ENCODE measurements at places on chromosomes 11 and 22. TPM values are rescaled to one million over a fixed set of nuclear protein-coding genes. Genes with fewer than 3 reads are reported as not detected.
A peak's percentile ranks its signal among the peaks of the same experiment; 100 is the strongest.

- H3K27ac ChIP-seq = no peak overlapping the region
- no peaks in the 10 kb centered on the region for H3K27me3 ChIP-seq
- DNase-seq = no peak
- no peaks in the 10 kb centered on the region for H3K4me1 ChIP-seq
- H3K4me3 ChIP-seq = no peak overlapping the region
Measured at GRCh38 chr22:18985780-18986179, 49.7 kb upstream of the PRODH start.

GRCh38 chr11:113773092-113773415 is 438 bp downstream of the ZW10 start:
- H3K4me1 ChIP-seq = peaks cover 28% of the 10 kb centered on the region
- H3K36me3 ChIP-seq = no peaks in the 10 kb centered on the region
- H3K4me3 ChIP-seq = peak overlapping the region; percentile 100
- H3K27me3 ChIP-seq = peaks cover 41% of the 10 kb centered on the region
- DNase-seq = no peak

- H3K4me1 ChIP-seq = peaks cover 28% of the 10 kb centered on the region
- H3K36me3 ChIP-seq = peaks cover 3% of the 10 kb centered on the region
- H3K27ac ChIP-seq = peak overlapping the region; percentile 83
- no peak for DNase-seq
- H3K27me3 ChIP-seq = no peaks in the 10 kb centered on the region
Measured at GRCh38 chr11:96075532-96075959, 151.6 kb upstream of the MTMR2 start.

GRCh38 chr11:98180921-98181320 is 839.8 kb upstream of the CNTN5 start:
- no peak for DNase-seq
- H3K27ac ChIP-seq = no peak overlapping the region
- H3K4me3 ChIP-seq = no peak overlapping the region

GRCh38 chr11:121348220-121348875 is 55.8 kb downstream of the SC5D start:
- H3K4me1 ChIP-seq = peaks cover 10% of the 10 kb centered on the region
- no peaks in the 10 kb centered on the region for H3K27me3 ChIP-seq
- no peak for DNase-seq
- no peak overlapping the region for H3K27ac ChIP-seq
- H3K36me3 ChIP-seq = no peaks in the 10 kb centered on the region

DNA sequence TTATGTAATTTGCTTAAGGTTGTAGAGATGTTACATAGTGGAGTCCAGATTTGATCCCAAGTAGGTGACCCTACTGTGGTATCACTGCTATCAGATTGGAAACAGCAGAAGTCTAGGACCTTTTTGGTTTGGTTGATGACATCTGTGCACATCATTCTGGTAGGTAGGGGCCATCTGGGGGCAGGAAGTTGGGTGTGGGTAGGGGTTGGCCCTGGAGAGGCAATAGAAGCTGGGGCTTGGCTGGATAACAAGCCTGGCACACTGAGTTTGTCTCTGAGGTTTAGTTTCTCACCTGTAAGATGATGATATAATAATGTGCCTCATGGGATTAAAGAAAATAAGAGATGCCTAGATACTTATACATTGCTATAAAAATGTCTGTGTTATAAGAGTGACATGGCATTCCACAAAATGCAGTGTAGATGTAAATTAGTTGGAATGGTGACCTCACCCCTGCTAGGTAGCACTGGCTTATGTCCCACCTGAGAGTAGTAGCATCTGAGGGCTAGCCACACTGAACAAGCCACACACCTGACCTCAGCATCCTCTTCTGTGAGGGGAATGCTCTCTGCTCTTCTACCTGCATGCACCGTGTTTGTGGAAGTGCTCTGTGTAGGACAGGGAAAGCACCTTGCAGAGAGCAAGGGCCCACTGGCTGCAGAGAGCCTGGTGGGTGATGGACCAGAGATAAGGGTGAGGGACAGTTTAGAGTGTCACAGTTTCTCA is 36.9 kb downstream of the PTPRJ start:
- DNase-seq = no peak
- H3K27ac ChIP-seq = peak overlapping the region; percentile 43
- no peak overlapping the region for H3K4me3 ChIP-seq
- H3K27me3 ChIP-seq = no peaks in the 10 kb centered on the region

GRCh38 chr11:64026575-64027205 is 9.0 kb upstream of the FLRT1 start:
- peak overlapping the region; percentile 75 for H3K4me3 ChIP-seq
- H3K36me3 ChIP-seq = no peaks in the 10 kb centered on the region
- peaks cover 6% of the 10 kb centered on the region for H3K27me3 ChIP-seq

- DNase-seq = no peak
- H3K36me3 ChIP-seq = peaks cover 4% of the 10 kb centered on the region
- H3K4me3 ChIP-seq = no peak overlapping the region
- peaks cover 5% of the 10 kb centered on the region for H3K27me3 ChIP-seq
- no peak overlapping the region for H3K27ac ChIP-seq
Measured at GRCh38 chr22:48187356-48187755, 1424.9 kb downstream of the TBC1D22A start.

- no peak overlapping the region for H3K27ac ChIP-seq
- H3K27me3 ChIP-seq = peaks cover 23% of the 10 kb centered on the region
- H3K36me3 ChIP-seq = peaks cover 10% of the 10 kb centered on the region
- peak overlapping the region; percentile 87 for H3K4me3 ChIP-seq
- peaks cover 12% of the 10 kb centered on the region for H3K4me1 ChIP-seq
Measured at GRCh38 chr11:1310772-1311468, 1.5 kb upstream of the TOLLIP start.

DNA sequence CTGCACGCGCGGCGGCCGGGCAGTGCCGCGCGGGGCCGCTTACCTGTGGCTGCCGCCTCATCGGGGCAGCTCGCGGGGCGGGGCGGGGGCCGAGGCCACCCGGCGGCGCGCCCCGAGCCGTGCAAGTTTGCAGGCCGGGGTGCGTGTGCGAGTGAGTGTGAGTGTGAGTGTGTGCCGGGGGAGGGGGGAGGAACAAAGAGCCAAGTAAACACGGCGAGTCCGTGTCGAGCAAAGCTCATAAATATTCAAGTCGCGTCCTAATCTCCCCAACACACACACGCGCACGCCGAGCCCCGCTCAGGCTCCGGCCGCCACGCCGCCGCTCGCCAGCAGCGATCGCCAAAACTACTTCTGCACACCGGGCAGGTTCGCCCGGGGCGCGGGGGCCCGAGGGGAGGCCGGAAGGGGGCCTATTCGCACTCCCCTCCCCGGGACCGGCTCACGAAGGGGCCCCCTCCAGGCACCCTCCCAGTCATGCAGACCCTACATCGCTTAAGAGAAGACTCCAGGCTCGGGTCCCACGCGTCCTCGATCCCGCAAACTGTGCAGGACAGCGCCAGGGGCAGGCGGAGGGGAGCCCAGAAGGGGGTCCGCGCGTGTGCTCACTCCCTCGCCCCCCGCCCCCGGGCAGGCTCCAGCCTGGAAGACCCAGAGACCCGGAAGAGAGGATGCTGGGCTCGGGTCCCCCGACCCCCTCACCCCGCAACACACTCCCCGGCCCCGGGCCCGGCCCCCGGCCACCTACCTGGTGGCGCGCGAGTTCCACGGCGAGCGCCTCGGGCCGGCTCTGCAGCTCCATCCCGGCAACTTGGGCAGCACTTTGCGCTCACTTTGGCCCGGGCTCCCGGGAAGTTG is 827 bp downstream of the PHF21B start:
- peaks cover 36% of the 10 kb centered on the region for H3K4me1 ChIP-seq
- H3K27me3 ChIP-seq = peaks cover 3% of the 10 kb centered on the region
- H3K4me3 ChIP-seq = peak overlapping the region; percentile 93
- peak overlapping the region; percentile 75 for H3K27ac ChIP-seq
- H3K36me3 ChIP-seq = peaks cover 2% of the 10 kb centered on the region

- no peak for DNase-seq
- no peaks in the 10 kb centered on the region for H3K27me3 ChIP-seq
Measured at GRCh38 chr11:6742260-6742659, 29.5 kb downstream of the OR2AG2 start.

WNT11 gene
- 0.16 TPM for total RNA-seq

HTR3A gene
- total RNA-seq = 4.6 TPM

MRGPRF gene
- 0.23 TPM for total RNA-seq

IL10RA gene
- total RNA-seq = 0.48 TPM

Measured in neural crest cell (in vitro differentiated cells).